ENCODE measurements at places on chromosomes 1 and 21.

- no peak for DNase-seq
These were observed 12.6 kb upstream of the ADORA3 start for GRCh38 chr1:111516005-111516535.

GRCh38 chr1:53640701-53641075 is 98.3 kb downstream of the GLIS1 start:
- DNase-seq = no peak

- DNase-seq = no peak
These were observed 78.6 kb downstream of the IVNS1ABP start for GRCh38 chr1:185238447-185238846.

DNA sequence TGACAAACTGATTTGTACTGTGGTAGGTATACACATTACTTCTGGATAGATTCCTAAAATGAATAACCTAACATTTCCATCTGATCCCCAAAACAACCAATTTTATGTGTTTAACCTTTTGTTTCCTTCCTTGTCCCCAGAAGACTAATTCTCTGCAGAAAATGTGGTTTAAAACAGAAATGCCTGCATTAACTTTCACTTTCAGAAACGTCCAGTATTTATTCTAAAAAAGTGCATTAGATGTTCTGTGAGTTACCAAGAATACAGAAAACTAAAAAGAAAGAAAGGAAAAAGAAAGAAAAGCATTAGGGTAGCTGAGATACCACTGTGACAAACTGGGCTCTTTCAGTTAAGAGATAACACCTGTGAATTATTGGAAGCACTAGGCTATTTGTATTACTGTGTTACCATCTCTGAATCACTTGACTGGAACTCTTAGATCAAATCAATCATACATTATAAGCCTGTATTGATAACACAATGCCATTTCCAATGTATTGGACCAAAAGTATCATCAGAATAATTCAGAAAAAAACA is 177.7 kb downstream of the NCAM2 start:
- DNase-seq = no peak

GRCh38 chr1:44808938-44809917 is 905 bp downstream of the BTBD19 start:
- DNase-seq = peak; percentile 90

DNA sequence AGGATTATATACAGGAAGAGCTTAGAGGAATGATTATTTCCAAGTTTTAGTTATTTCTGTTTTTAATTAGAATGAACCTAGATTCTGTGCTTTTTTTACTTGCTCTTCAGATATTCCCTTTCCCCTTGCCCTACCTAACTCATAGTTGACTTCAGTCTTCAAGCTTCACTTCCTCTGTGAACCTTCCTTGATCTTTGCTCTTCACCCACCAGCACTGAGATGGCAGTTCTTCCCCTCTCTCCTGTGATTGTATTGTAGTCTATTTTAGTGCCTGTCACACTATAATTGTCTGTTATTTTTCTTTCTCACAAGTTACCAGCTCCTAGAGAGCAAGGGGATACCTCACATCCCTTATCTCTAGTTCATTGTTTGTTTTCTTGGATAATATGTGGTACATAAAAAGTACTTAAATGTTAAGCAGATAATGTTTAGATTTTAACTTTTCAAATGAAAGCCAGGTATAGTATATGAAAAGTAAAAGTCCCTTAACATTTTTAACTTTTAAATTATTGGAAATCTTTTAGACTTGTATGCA is 33.2 kb downstream of the KCTD3 start:
- no peak for DNase-seq

DNA sequence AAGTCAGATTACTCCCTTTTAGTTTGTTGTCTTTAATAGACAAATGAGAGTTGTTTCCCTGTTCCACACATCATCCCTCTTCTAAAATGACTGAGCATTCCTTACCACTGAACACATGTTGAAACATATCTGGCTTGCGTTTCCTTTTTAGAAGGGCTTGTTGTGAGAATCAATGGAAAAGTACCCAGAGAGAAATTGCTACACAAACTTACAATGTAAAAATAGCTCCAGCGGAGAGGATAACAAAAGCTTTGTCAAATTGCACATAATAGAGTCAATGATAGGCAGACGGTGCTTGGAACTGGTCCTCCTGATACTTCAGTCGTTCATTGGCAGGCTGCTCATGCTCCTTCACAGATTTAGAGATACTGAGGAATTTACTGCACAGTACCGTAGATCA is 123.9 kb downstream of the CYYR1 start:
- no peak for DNase-seq
